ENCODE measurements at places on chromosomes 1 and 21. TPM values are rescaled to one million over a fixed set of nuclear protein-coding genes. Genes with fewer than 3 reads are reported as not detected.

The CHI3L1 gene
- 1.2 TPM for total RNA-seq

The C1QB gene
- 11.3 TPM for total RNA-seq

The PTGFR gene
- 4.6 TPM for total RNA-seq

The MYBPH gene
- not detected for total RNA-seq

The FCGR3B gene
- 1.6 TPM for total RNA-seq

The IFFO2 gene
- 12.2 TPM for total RNA-seq

The COQ8A gene
- 12.0 TPM for total RNA-seq

The ACTN2 gene
- total RNA-seq = 9.7 TPM

The GLRX2 gene
- total RNA-seq = 11.5 TPM

The TRAF3IP3 gene
- total RNA-seq = 0.46 TPM

The RNU11 gene
- total RNA-seq = not detected

The HES5 gene
- 156 TPM for total RNA-seq

The RBM11 gene
- total RNA-seq = 14.3 TPM

The KIAA1614 gene
- total RNA-seq = 2.3 TPM

The TMEM81 gene
- 3.9 TPM for total RNA-seq

The PTPRF gene
- total RNA-seq = 101 TPM

The TMEM54 gene
- total RNA-seq = 4.4 TPM

The TNFAIP8L2 gene
- total RNA-seq = 2.3 TPM

The NUDT4B gene
- 5.5 TPM for total RNA-seq
